Neural crest cell (in vitro differentiated cells): ENCODE measurements at places on chromosomes 1 and 21. TPM values are rescaled to one million over a fixed set of nuclear protein-coding genes. Genes with fewer than 3 reads are reported as not detected.
A peak's percentile ranks its signal among the peaks of the same experiment; 100 is the strongest.

DNA sequence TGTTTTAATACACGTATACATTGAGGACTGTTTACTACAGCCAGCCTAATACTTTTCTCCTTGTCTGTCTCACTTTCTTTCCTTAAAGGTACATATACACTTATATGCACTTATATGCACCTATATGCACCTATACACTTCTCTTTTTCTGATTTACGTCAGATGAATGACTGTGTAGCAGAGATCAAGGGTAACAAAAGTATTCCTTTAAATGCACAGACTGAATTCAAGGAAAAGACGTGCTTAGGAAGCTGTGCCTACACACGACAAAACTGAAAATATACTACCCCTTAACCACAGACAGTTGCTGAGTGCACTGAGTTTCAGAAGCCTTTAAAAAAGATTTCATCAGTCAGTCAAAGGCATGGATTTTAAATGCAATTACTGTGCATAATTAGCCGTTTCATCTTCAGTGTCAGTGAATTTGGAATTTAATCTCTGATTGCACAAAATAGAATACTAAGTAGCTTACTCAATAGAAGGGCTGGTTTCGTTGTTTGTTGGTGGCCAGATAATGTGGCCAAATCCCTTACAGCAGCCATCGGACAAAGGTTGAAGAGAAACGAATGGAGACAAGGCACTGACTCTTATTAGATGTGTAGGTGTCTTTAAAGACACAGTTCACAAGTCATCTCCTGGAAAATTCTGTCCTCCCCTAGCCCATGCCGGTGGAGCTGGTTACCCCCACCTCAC, 38.3 kb upstream of the TARBP1 start:
- no peak for DNase-seq
- no peak overlapping the region for H3K4me3 ChIP-seq
- no peaks in the 10 kb centered on the region for H3K36me3 ChIP-seq
- H3K4me1 ChIP-seq, result peaks cover 40% of the 10 kb centered on the region

- no peak overlapping the region for H3K4me3 ChIP-seq
- no peaks in the 10 kb centered on the region for H3K36me3 ChIP-seq
- no peaks in the 10 kb centered on the region for H3K4me1 ChIP-seq
- H3K27me3 ChIP-seq, result no peaks in the 10 kb centered on the region
- no peak for DNase-seq
These were observed 50.2 kb upstream of the USP25 start for GRCh38 chr21:15679630-15680029.

DNA sequence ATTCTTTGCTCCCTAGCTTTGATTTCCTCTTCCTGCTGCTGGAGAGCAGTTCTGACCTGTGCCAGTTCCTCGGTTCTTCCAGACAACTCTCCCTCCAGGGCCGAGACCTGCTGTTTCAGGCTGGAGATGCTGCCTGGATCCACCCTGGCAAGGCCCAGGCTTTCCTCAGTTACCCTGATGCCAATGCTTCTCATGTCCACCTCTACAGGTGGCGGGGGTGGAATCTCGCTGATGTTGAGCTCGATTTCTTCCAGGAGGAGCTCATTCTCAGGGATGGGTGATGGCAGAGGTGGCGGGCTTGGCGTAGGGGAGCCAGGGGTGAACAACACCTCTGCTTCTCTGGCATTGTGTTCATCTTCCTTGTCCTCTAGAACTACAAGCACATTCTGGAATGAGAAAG, 45.3 kb downstream of the KANK4 start:
- no peaks in the 10 kb centered on the region for H3K27me3 ChIP-seq
- H3K4me1 ChIP-seq, result peaks cover 21% of the 10 kb centered on the region
- H3K36me3 ChIP-seq, result no peaks in the 10 kb centered on the region
- no peak overlapping the region for H3K27ac ChIP-seq

DNA sequence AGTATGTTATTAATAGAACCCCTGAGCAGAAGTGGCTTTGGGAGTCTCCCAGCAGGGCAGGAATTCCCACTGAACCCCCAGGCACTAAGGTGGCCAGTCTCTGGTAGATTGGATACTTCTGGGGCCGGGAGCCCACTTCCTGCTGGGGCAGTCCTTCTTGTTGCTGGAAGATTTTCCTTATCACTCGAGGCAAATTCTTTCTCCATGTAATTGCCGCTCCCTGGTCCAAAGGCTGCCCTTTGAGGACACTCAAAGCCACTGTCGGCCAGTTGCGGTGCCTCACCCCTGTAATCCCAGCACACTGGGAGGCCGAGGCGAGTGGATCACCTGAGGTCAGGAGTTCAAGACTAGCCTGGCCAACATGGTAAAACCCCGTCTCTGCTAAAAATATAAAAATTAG, 22.6 kb upstream of the TNFRSF1B start:
- no peak for DNase-seq
- H3K27ac ChIP-seq, result no peak overlapping the region
- H3K36me3 ChIP-seq, result no peaks in the 10 kb centered on the region
- H3K4me3 ChIP-seq, result no peak overlapping the region
- H3K27me3 ChIP-seq, result no peaks in the 10 kb centered on the region

DNA sequence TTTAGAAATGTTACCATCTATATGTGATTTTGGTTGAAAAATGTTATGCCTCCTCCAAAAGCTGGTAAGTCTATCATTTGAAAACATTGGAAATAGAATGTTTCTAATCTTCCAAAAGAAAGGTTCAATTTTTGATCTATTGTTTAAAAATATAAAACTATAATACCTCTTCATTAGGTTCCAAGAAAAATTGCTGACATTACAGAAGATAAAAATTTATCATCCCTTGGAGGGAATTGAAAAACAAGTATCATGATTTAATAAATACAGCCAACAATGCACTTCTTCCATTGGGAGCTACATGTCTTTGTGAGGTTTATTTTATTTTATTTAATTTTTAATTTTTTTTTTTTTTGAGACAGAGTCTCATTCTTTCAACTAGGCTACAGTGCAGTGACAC, 148.5 kb downstream of the PIK3R3 start:
- H3K27me3 ChIP-seq, result no peaks in the 10 kb centered on the region
- no peak for DNase-seq
- H3K4me1 ChIP-seq, result no peaks in the 10 kb centered on the region
- H3K27ac ChIP-seq, result no peak overlapping the region

DNA sequence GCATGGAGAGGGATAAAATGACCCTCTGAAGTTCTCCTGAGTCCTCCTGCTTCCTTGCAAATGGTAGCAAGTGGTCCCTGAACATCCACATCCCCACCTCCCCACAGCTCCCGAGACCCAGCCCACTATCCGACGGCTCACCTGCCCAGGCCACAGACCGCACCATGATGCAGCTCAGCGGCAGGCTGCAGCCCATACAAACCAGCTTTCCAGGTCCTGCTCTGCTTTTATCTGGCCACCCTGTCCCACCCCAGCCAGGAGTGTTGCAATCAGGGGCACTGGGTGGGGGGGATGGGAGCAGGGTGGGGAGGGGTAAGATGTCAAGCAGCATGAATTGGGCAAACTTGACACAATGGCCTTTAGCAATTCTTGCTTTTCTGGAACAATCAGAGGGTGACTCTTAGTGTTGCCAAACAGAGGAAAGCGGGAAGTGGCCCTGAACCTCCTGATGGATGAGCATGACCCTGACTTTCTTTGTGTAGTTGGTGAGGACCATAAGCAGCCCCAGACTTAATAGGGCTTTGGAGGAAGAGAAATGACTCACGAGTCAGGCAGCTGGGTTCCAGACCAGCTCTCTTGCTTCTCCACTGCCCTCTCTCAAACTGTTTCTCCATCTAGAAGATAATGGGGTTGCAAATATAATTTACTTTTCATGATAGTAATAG, at the start of gene CHIT1:
Gene CHIT1 (minus strand): TSS at position 203 of the 665 bp plus-strand sequence. CDS start 37 bp downstream, at position 166.
- H3K27ac ChIP-seq, result no peak within 1 kb of the TSS
- no peak for DNase-seq
- peaks cover 2% of the 10 kb centered on the region for H3K36me3 ChIP-seq
- peaks cover 42% of the 10 kb centered on the region for H3K27me3 ChIP-seq

GRCh38 chr1:186884251-186884650, 55.5 kb downstream of the PLA2G4A start:
- no peak overlapping the region for H3K27ac ChIP-seq
- no peaks in the 10 kb centered on the region for H3K27me3 ChIP-seq
- no peak for DNase-seq
- no peak overlapping the region for H3K4me3 ChIP-seq

DNA sequence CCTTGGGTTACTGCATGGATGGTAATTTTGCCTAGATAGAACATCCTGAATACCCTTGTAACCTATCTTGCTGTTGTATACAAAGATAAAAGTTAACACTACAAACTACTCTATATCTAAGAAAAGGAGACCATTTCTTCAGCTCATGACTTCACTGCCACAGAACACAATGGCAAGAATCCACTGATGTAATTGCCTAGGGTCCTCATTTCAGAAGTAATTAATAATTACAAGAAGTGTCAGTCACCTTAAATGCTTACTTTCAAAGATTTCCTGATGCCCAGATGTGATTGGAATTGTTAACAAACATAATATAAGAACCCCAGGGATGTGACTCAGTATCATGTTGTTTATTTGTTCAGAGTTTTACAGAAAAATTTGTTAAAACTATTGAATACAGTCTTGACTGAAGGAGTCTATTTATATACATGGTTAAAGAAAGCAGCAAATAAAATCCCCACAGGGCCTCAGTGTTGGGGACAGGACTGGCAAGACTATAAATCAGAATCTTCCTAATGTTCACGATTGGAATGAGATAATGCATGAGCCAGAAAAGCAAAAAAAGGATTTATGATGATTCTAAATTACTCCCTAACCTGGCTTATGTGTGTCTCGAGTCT, 83.9 kb downstream of the CRB1 start:
- no peak for DNase-seq
- H3K36me3 ChIP-seq, result no peaks in the 10 kb centered on the region
- no peaks in the 10 kb centered on the region for H3K4me1 ChIP-seq
- no peaks in the 10 kb centered on the region for H3K27me3 ChIP-seq
- H3K4me3 ChIP-seq, result no peak overlapping the region

- H3K27ac ChIP-seq, result peak overlapping the region; percentile 86
- DNase-seq, result peak; percentile 13
- no peaks in the 10 kb centered on the region for H3K27me3 ChIP-seq
- peaks cover 50% of the 10 kb centered on the region for H3K4me1 ChIP-seq
These were observed 216.8 kb downstream of the TOMM20 start for GRCh38 chr1:234911787-234912186.

GRCh38 chr1:85975912-85976371, 180.6 kb downstream of the COL24A1 start:
- DNase-seq, result no peak
- H3K27ac ChIP-seq, result no peak overlapping the region

DNA sequence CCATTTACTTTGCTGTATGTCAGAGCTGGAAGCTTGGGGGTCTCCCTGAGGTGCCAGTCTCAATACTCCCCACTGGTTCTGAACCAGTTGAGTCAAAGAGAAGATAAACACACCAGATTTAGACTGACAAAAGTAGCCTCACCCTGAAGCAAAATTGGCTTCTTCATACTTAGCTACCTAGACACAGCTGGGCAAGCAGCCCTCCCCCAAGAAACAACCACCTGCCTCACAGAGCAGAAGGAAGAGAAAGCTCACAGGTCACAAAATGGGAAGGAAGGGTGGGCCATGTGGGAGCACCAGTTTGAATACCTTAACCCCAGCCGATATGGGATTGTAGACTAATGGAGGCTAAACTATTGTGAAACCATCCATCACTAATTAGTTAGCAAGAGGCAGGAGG, 24.6 kb upstream of the MYSM1 start:
- H3K27ac ChIP-seq, result no peak overlapping the region
- peaks cover 20% of the 10 kb centered on the region for H3K4me1 ChIP-seq
- H3K36me3 ChIP-seq, result no peaks in the 10 kb centered on the region
- no peak overlapping the region for H3K4me3 ChIP-seq

DNA sequence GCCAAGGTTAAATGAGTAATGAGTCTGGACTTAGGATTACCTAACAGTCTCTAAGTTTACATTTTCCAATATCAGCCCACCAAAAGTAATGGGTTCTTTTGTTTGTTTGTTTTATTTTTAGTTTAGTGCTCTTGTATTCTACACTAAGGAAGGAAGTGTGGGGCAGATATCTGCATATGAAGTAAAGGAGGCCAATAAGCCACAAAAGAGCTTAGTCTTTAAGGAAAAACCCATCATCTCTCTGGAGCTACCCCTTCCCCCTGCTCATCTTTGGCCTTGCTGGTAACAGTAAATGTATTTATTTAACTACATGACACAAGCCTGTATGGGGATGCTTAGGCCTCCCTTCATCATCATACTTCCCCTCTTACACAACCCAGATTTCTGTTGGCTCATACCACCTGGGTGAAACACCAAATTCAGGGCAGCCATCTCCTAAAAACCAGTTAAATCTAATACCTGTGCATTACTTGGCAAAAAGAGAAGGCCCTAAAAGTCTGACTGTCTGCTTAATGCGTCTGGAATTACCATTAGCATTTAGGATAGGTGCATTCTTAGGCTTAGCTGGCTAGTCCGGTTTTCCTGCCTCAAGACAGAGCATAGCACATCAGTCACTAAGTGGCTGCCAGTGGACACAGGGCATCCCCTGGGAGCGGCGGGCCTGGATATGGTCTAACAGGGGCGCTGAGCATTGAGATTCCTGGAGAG, 96.8 kb upstream of the ADGRL2 start:
- no peak overlapping the region for H3K27ac ChIP-seq
- DNase-seq, result no peak
- no peaks in the 10 kb centered on the region for H3K27me3 ChIP-seq

GRCh38 chr1:57544345-57544744, 120.5 kb upstream of the DAB1 start:
- no peak for DNase-seq
- H3K4me3 ChIP-seq, result no peak overlapping the region
- H3K27ac ChIP-seq, result no peak overlapping the region
- H3K27me3 ChIP-seq, result no peaks in the 10 kb centered on the region

DNA sequence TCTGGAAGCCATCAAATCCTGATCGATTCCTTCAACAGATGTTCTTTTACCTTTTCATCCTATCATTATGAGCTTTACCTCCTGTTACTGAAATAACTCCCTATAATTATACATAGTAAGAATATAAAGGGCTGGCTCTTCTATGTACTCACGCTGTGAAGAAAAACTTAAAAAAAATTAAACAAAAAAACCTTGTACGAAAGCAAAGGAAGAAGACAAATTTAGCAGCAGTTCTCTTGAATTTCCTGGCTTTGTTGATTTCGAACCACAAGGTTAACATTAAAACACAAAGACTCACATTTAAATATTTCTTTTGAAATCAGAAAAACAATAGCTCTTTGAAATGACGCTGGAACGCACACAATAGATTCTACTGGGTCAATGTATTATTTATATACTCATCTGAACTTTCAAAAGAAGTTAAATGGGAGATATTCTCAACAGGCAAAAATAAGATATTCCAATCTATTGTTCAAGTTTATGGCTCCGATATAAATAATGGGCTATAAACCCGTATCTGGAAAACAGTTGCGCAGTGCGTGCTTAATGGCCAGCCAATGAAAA, 13.6 kb upstream of the SPEN start:
- peaks cover 50% of the 10 kb centered on the region for H3K4me1 ChIP-seq
- H3K27me3 ChIP-seq, result peaks cover 6% of the 10 kb centered on the region
- no peak for DNase-seq
- peaks cover 2% of the 10 kb centered on the region for H3K36me3 ChIP-seq
- H3K4me3 ChIP-seq, result peak overlapping the region; percentile 96
- H3K27ac ChIP-seq, result peak overlapping the region; percentile 97

The STUM gene
- 0.86 and 1.1 TPM in 2 replicates for total RNA-seq

The HAPLN2 gene
- total RNA-seq, result 0.70 and 0.91 TPM in 2 replicates

The VWA1 gene
- 8.9 and 9.6 TPM in 2 replicates for total RNA-seq

The MTARC1 gene
- total RNA-seq, result 28.3 and 28.5 TPM in 2 replicates

The KCNA3 gene
- total RNA-seq, result 2.8 TPM in 2 replicates

The SYT6 gene
- 3.1 and 3.5 TPM in 2 replicates for total RNA-seq

The C1orf141 gene
- not detected in 2 replicates for total RNA-seq

The LCE3E gene
- total RNA-seq, result not detected in 2 replicates

The MARCKSL1 gene
- total RNA-seq, result 943 and 952 TPM in 2 replicates

The GPR161 gene
- 47.7 and 48.7 TPM in 2 replicates for total RNA-seq
